Cardiac muscle cell (in vitro differentiated cells and primary cell): ENCODE measurements at places on chromosomes 16 and 17. TPM values are rescaled to one million over a fixed set of nuclear protein-coding genes. Genes with fewer than 3 reads are reported as not detected.
A peak's percentile ranks its signal among the peaks of the same experiment; 100 is the strongest.

DNA sequence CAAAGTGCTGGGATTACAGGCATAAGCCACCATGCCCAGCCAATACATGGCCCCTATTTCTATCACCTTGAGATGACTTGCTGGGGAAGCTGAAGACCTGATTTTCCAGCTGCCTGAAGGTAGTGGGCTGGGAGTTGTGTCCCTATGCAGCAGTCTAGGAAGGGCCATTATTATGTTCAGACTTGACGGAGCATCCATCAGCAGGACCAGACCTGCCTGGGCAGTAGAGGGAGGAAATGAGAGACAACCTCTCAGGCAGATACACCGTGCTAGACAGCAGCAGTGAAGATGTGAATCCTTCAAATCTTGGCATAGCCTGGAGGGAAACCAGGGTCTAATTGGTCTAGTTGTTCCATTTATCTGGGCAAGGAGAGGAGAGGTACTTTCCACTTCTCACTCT is 35.6 kb upstream of the PHOSPHO1 start:
- no peak for DNase-seq

DNA sequence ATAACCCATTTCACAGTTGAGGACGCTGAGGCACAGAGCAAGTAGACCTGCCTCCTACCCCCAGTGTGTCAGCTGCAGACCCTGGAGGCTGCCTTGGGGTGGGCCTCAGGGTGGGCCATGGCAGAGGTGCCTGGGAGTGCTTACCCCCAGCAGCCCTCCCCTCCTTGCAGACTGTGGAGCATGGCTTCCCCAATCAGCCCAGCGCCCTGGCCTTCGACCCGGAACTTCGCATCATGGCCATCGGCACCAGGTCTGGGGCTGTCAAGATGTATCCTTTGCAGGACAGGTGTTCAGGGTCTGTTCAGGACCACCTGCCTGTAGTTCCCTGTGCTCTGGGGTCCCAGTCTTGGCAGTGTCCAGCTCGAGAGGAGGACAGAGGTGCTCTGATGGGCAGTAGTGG is 4.3 kb downstream of the LLGL1 start:
- no peak for DNase-seq

DNA sequence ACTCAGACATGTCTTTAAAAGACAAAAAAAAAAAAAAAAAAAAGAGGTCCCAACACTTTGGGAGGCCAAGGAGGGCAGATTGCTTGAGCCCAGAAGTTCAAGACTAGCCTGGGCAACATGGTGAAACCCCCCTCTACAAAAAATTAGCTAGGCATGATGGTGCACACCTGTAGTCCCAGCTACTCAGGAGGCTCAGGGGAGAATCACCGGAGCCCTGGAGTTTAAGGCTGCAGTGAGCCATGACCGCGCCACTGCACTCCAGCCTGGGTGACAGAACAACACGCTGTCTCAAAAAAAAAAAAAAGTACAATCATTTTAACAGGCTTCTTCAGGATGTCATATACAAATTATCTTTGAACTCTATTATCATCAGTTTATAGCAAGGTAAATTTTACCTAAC is 22.0 kb downstream of the C16orf87 start:
- no peak for DNase-seq

The CCT6B gene
- 4.8 and 5.6 TPM in 2 replicates for total RNA-seq

The MATCAP1 gene
- total RNA-seq = 57.8 and 78.1 TPM in 2 replicates

The SEPTIN12 gene
- 1.7 and 2.9 TPM in 2 replicates for total RNA-seq

DNA sequence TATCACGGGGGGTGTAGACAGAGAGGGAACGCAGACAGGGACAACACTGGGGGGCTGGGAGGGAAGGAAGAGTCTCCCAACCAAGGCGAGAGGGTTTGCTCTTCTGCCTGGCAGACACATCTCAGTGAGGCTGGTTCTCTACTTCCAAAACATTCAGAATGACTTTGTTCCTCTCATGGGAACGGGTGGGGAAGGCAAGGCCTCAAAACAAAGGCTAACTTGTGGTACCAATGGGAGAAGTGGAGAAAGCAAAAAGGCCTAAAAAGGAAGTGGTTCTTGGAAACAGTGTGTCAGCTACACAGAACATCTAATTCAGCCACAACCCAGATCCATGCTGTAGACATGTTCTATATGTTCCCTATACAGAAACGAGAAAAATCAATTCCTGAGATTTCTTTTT is 7.5 kb downstream of the FLOT2 start:
- no peak for DNase-seq

DNA sequence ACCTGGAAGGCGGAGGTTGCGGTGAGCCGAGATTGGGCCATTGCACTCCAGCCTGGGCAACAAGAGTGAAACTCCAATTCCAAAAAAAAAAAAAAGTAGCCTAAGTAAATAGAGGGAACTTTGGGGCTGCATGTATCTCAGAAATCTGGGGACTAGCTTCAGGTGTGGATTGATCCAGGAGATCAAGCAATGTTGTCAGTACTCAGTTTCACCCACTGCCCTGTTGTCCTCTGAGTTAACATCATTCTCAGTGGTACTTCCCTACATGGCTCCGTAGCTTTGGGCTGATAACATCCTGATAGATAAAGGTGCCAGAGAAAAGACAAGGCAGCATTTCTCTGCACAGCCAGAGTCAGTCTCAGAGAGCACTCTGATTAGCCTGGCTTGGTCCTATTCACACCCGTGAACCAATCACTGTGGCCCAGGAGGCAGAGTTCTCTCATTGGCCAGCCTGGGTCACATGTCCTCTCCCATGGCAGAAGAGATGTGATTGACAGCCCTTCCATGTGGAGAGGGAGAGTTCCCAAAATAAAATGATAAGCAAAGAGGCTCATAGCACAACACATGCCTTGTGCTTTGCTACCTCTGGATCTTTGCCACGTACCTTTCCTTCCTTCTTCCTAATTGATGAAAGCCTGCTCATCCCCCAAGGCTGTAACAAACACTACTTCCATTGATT is 99.6 kb downstream of the ABCC1 start:
- no peak for DNase-seq

DNA sequence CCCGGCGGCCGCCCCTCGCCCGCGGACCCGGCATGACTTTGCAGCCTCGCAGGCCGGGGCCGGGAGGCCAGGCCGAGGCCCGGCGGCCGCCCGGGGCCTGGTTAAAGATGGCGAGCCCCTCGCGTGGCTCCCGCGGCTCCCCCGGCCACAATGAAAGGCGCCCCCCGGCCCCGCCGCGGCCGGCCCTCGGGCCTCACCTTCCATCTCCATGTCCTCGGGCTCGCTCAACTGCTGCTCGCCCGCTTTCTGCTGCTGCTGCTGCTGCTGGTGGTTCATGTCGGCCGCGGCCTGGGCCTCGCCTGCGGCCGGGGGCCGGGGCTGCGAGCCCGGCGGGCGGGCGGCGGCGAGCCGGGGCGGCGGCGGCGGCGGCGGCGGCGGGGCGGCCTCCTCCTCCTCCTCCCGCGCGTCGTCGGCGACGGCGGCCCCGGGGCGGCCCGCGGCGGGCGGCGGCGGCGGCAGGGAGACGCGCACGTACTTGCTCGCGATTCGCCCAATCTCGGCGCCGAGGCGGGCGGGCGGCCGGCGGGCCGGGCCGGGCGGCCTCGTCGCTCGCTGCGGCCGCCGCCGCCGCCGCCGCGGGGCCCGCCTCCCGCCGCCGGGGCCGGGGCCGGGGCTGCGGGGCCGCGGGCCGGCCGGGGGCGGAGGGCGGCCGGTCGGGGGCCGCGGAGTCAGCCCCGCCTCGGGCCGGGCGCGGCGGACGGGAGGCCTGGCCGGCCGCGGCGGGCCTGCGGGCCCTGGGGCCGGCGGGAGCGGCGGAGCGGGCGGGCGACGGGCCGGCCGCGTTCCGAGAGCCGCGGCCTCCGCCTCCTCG is 491 bp downstream of the USP7 start:
- peak; percentile 44 for DNase-seq

- peak; percentile 47 for DNase-seq
These were observed 93.7 kb downstream of the TANGO6 start for GRCh38 chr16:68936736-68937631.

GRCh38 chr17:69639096-69639495 is 224.6 kb downstream of the MAP2K6 start:
- DNase-seq = no peak

DNA sequence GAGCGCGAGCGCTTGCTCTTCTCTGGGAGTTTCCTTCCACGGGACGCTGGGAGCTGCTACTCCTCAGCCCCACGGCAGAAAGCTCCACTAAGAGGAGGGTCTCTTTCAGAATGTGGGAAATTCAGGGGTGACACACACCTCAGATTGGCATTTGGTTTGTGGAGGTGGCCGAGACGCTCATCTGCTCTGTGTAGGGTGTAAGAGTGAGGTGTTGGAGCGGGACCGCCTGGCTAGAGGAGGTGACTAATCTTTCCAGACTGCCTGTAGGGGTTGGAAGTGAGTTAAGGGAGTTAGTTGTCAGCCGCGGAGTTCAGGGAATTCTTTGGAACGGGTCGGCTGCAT is 735 bp downstream of the PSMD11 start:
- peak; percentile 65 for DNase-seq

DNA sequence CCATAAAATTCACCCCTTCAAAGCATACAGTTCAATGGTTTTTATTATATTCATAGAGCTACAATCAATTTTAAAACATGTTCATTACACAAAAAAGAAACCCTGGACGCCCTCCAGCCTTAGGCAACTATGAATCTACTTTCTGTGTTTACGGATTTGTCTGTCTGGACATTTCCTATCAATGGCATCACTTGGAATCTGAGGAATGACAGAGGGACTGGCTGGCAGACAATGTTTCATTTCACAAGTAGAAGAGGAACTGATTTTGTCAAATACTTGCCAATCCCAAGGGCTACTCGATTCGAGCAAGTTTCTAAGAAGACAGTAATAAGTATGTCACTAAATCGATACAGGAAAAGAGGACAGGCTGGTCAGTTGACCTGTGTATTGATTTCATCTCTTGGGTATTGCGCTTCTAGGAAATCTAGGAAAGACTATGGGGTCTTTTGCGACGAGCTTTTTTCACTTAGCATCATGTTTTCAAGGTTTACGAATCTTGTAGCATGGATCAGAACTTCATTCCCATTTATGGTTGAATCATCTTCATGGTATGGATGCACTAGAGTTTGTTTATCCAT is 56.6 kb downstream of the RGS9 start:
- DNase-seq = no peak

DNA sequence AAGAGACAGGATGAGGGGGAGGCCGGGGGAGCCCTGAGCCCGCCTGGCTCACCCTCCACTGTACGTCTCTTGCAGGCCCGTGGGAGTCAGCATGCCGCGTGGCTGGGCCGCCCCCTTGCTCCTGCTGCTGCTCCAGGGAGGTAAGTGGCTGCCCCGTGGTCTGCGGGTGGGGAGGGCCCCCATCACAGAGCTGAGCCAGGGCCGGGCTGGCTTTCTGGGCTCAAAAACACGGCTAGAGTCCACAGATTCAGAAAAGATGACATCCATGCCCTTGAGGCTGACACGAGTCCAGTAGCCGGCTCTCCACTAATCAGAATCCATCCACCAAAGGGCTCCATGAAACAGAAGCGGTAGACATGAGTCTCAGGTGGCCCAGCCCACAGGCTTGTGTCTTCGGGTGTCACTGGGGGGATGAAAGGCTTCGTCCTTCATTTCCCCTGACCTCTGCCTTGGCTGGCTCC is 28.0 kb downstream of the IL21R start:
- peak; percentile 7 for DNase-seq

GRCh38 chr17:8685381-8685780 is 54.9 kb upstream of the MYH10 start:
- no peak for DNase-seq

DNA sequence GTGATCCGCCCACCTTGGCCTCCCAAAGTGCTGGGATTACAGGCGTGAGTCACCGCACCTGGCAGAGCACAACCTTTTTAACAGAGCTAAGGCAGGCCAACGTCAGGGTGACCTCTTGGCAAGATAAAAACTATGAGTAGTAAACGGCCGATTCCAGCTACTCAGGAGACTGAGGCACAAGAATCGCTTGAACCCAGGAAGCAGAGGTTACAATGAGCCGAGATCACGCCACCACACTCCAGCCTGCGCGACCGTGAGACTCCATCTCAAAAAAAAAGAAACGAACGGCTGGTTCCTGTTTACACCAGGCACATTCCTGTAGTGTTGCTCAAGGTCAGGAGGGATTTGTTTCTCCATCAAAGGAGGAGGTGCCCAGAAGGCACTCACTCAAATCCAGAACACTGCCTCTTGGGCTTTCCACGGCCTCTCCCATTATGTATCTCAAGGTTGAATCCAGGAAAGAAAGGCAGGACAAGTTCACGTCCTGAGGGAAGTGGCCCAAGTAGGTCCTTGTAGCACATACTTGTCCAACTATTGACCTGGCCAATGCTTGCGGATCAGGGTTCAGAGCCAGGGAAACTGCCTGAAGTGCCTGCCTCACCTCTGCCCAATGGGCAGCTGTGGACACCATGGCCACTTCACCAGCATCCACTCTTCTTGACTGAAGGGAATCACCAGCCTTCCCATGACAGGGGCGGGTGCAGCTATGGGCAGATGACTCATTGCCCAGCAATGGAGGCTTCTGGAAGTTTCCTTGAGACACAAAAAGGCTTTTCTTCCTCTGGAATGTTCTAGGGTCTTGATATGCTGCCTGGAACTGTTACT is 13.5 kb downstream of the KNOP1 start:
- DNase-seq = peak; percentile 67

The DBF4B gene
- 12.2 and 26.8 TPM in 2 replicates for total RNA-seq

The QPRT gene
- 223 and 268 TPM in 2 replicates for total RNA-seq

The SOCS1 gene
- total RNA-seq = 7.3 and 11.0 TPM in 2 replicates

- DNase-seq = peak; percentile 12
These were observed 140.5 kb downstream of the CACNG3 start for GRCh38 chr16:24396350-24397271.

GRCh38 chr16:53053967-53054669 is 673 bp upstream of the CHD9 start:
- DNase-seq = no peak

DNA sequence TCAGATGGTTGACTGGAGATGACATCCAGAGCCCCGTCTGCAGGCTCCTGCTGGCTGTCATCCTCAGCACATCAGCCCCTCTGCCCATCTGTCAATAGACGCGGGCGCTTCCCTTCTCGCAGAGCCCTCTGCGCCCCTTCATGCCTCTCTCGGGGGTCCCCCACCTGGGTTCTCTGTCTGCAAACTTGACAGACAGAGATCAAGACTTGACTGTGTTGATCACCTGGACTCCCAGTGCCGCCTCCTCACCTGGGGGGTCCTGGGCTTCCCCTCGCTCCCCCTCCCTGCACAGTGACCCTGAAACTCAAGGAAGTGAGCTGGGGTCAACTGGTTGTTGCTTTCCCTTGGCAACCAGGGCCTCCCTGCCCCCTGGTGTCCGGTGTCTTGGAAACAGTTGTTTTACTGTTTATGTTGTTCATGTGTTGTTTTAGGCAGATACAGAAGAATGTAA is 31.9 kb downstream of the RNF213 start:
- no peak for DNase-seq

GRCh38 chr17:8151120-8151640 is 1.0 kb downstream of the PER1 start:
- peak; percentile 94 for DNase-seq

- no peak for DNase-seq
These were observed 29.9 kb downstream of the HS3ST2 start for GRCh38 chr16:22843856-22844255.

DNA sequence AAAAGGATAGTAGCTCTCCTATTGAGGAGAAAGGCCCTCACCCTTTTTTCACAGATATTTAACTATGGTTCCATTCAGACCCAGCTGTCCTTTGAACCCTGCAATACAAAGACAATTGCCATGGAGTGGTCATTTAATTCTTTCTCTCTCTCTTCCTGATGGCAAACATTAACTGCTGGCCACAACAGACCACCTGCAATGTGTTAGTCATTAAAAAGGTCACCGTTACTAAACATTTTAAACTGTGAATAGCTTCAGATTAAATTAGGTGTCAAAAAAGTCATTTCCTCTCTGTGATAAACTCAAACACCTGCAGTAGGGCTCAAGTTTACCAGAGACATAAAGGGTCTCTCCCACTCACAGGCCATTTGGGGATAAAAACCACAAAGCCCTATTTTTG is 697.2 kb downstream of the TOX3 start:
- DNase-seq = no peak

- DNase-seq = no peak
These were observed 12.5 kb downstream of the C16orf90 start for GRCh38 chr16:3482659-3483241.

The TBC1D28 gene
- not detected in 2 replicates for total RNA-seq
